NT2/D1 (cell line): ENCODE measurements at places on chromosomes 2 and 18.
A peak's percentile ranks its signal among the peaks of the same experiment; 100 is the strongest.

GRCh38 chr2:10043906-10044601 is 704 bp downstream of the KLF11 start:
- peak; percentile 93 for DNase-seq

DNA sequence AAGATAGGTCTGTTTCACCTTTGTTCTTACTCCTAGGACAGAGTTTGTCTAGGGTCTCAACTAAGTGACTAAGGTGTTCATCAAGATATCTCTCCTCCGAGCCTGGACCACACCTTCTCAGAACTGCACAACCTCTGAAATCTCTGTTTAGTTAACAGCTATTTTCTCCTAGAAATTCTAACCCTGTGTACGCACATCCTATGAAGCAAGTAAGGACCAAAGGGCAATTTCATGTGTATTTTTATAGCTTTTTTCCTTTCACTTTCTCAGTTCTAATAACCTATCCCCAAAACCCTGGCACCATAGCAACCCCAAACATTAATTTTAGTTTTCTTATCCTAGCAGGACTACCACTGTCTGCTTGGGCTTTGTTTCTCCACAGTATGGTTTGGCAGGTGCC is 59.1 kb downstream of the PTPN4 start:
- DNase-seq, result no peak

GRCh38 chr2:84923009-84923408 is 17.6 kb downstream of the TMSB10 start:
- DNase-seq, result no peak

- peak; percentile 25 for DNase-seq
Observed at GRCh38 chr2:158931572-158931971, 36.9 kb upstream of the TANC1 start.

DNA sequence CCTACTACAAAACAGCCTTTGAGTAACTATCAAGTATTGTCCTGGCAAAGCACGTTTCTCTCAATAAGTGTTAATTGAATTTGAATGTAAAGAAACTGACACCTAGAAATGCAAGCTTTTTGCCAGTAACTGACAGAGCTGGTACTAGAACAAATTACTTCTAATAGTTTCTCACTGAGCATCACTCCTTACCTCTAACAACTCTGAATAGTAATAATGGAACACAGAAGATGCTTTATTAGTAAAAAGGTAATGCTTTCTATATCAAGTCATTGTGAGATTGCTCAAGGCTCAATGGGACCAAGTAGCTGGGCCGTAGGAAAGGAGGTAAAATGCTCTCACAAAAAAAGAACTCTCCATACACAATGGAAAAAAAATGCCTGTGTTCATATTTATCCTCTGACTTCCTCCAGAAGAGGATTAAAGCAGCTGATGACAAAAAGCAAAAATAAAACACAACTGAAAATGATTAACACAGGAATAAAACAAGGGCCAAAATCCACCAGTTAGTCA is 11.8 kb downstream of the RASGRP3 start:
- no peak for DNase-seq

GRCh38 chr2:46518861-46519260 is 39.5 kb downstream of the TMEM247 start:
- no peak for DNase-seq

DNA sequence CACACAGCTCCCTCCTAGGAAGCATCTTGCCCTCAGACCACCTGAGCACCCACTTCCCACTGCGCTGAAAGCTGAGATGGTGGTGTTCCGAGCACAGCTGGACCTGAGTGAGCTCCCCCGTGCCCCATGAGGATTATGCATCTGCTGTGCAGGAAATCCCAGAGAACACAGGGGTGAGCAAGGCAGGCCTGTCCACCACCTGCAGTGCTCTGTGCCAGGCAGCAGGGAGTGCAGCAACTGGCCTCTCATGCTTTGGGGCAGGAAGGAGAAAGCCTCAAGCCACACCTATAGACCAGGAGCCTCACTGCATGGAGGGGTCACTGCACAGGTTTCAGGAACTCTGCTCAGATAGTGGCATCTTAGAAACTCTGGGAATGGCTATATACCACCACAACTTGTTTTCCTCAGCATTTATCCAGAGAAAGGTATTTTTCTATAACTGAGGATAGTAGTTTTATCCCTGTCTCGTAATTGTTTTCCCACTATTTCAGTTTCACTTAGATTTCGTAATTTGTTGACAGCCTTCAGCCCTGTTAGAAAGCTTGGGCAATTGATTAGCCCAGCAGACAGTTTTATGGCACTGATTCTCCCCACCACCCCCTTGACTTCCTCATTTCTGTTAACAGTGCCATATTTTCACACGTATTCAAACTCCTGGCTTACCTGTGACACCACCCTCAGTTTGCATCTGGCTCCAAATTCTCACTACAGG is 144.3 kb upstream of the DAPL1 start:
- DNase-seq, result no peak

DNA sequence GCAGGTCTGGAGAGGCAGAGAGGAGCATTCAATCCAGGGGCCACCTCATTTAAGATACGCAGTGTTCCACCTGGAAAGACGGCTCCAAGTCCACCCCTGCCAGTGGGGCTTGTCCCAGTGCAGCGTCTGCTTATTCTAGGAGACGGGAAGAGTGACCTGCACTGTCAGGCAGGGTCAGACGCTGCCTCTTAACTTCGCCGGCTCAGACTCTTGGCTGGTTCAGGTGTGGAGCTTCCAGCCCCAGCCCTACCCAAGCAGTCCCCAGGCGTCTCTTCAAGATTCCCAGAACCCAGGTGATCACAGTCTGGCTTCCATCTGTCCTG is 208.5 kb downstream of the TFCP2L1 start:
- no peak for DNase-seq

- DNase-seq, result no peak
Observed at GRCh38 chr2:81984969-81985637, 1680.6 kb upstream of the LRRTM1 start.

DNA sequence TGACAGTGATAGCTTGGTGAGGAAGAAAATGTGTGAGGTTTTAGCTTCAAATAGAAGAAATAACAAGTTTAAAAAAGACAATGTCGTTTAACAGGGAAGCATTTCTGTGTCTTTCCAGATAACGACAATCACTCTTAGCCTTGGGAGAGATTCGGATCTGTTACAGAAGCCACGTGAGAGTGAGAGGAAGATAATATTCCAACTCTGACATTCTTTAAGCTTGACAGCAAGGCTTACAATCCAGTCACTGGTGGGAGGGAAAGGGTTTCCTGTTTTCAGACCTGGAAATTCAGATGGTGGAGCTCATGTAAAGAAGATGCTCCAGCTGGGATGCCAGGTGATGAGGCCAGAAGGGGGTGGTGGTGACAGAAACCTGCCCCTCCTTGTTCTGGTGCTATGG is 30.8 kb downstream of the FBXO48 start:
- no peak for DNase-seq
